ENCODE measurements at places on chromosomes 3 and 15.

- no peak for DNase-seq
Observed at GRCh38 chr15:90209591-90209990, 8.5 kb downstream of the SEMA4B start.

DNA sequence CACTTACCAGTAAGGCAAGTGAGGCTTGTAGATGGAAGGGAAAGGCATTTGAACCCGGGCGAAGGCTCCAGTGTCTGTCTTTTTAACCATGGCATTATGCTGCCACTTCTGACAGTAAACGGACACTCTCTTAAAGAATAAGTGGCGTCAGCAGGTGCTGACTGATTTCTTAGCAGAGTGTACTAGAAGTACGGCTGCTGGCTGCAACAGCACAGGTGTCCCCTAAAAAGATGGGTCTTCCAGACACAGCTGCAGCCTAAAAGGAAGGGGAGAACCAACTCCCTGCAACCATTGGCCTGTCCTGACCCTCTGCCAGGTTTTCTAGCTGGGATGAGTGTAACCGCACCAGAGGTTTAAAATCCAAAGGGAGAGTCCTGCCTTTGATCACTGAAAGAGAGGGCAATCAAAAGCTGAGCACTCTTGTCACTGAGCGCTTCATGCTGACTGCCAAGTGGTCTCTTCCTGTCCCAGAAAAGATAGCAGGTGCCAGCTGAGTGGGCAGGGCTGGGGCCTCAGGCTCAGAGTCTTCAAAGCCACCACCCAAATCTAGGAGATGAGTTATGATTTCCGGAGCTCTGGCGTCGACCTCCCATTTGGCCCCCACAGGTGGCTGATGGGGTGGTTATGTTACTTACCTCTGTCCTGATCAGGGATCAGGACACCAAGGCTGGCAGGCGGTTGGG, 255.8 kb downstream of the SLCO3A1 start:
- no peak for DNase-seq

- no peak for DNase-seq
Observed at GRCh38 chr3:70308760-70309159, 3.7 kb downstream of the MDFIC2 start.

DNA sequence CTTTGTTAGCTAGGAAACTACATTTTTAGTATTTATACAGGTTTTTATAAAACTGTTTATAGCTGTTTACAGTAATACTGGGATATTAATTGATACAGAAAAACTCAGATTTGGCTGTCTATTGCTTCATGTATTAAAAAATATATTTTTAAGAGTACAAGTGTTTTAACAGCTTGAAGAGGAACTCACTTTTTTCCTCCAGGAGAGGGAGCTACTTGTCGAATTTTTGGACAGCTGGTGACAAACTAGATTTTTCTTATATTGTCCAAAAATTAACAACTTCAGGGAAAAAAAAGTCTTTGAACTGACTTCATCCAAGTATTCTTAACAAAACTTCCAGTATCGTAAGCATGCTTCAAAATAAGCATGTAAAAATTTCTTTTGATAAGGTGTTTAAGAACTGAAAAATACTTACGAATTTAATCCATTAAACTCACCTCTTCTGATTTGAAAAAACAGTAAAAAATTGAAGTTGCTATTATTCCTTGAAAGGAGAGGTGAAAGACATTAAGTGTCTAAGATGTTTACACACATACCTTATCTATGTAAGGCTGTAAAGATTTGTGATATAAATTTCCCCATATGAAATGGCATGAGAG, 4.0 kb downstream of the DIPK2A start:
- no peak for DNase-seq
